ENCODE measurements at places on chromosomes 1 and 21. TPM values are rescaled to one million over a fixed set of nuclear protein-coding genes. Genes with fewer than 3 reads are reported as not detected.

Gene TMED5
- 48.7 TPM for total RNA-seq

Gene HS2ST1
- 12.1 TPM for total RNA-seq

Gene SLC22A15
- total RNA-seq: 0.23 TPM

Gene CELA3A
- total RNA-seq: not detected

Gene SAMSN1
- 119 TPM for total RNA-seq

Gene SH3D21
- total RNA-seq: 8.3 TPM

Gene ABCG1
- total RNA-seq: 10.2 TPM

Gene IL10
- 5.0 TPM for total RNA-seq

Gene ADCY10
- not detected for total RNA-seq

Gene FAM72D
- 8.7 TPM for total RNA-seq

Gene DNAH14
- 0.02 TPM for total RNA-seq

All from activated T-helper 1 cell treated with anti-CD3 and anti-CD28 coated beads, Interleukin-12 subunit alpha, Interleukin-12 subunit beta, Interleukin-2, Interleukin-4 antibody, amounts not matched to agents 30 ng/mL and 10 ng/mL and 1 ng/mL, durations not matched to agents 14 hours and 24 hours and 36 hours (primary cell).